Adrenal gland (tissue), 19 donors: ENCODE measurements at places on chromosomes 4 and X. TPM values are rescaled to one million over a fixed set of nuclear protein-coding genes. Genes with fewer than 3 reads are reported as not detected.

The PTCHD1 gene
- total RNA-seq: 1.7 TPM

The ZNF630 gene
- total RNA-seq: 2.9 TPM

The PRPS1 gene
- 30.2 TPM for total RNA-seq

The ERAS gene
- total RNA-seq: not detected

The JCHAIN gene
- 3.8 TPM for total RNA-seq

The PALLD gene
- 91.3 TPM for total RNA-seq

DNA sequence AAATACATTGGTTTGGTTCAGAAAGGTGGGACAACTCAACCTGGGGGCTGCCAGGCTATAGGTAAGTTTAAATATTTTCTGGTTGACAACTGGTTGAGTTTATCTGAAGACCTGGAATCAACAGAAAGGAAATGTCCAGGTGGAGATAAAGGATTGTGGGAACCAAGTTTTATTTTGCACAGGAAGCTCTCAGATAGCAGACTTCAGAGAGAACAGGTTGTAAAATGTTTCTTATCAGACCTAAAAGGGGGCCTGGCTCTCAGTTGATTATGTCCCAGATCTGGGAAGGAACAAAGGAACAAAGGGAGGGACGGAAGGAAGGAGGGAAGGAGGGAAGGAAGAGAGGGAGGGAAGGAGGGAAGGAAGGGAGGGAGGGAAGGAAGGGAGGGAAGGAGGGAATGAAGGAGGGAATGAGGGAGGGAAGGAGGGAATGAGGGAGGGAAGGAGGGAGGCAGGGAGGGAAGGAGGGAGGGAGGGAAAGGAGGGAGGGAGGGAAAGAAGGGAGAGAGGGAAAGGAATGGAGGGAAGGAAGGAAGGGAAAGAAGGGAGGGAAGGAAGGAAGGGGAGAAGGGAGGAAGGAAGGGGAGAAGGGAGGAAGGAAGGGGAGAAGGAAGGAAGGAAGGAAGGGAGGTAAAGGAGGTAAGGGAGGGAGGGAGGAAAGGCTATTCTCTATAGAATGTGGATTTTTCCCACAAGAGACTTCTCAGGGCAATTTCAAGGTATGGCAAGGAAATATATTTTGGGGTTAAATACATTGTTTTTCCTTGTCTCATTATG lies 186.7 kb downstream of the DHRSX start:
- H3K4me3 ChIP-seq: no peak overlapping the region
- no peaks in the 10 kb centered on the region for H3K4me1 ChIP-seq
- no peaks in the 10 kb centered on the region for H3K36me3 ChIP-seq
- no peak overlapping the region for H3K27ac ChIP-seq

- no peak for DNase-seq
- no peaks in the 10 kb centered on the region for H3K27me3 ChIP-seq
- H3K36me3 ChIP-seq: no peaks in the 10 kb centered on the region
- H3K4me1 ChIP-seq: no peaks in the 10 kb centered on the region
- H3K27ac ChIP-seq: no peak overlapping the region
Observed at GRCh38 chr4:137676357-137676998, 144.2 kb upstream of the PCDH18 start.

DNA sequence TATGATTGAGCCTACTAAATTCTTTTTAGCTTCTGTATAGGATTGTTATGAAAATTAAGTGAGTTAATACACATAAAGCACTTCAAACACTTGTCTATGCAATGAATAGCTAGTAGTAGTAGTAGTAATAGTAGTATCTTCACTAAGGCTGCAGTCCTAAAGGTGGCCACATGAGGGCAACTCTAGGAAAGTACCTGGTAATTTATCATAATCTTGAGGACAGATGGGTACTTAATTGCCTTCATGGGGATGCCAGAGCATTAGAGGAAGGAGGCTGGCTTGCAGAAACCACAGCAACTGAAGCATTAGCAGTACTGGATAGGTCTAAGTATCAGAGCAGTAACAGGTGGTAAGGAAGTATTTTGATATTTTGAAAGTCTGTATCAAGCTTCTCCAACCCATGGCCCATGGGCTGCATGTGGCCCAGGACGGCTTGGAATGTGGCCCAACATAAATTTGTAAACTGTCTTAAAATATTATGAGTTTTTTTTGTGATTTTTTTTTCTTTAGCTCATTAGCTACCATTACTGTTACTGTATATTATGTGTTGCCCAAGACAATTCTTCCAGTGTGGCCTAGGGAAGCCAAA lies 17.3 kb downstream of the NIPAL1 start:
- no peaks in the 10 kb centered on the region for H3K36me3 ChIP-seq
- no peaks in the 10 kb centered on the region for H3K27me3 ChIP-seq
- H3K4me3 ChIP-seq: no peak overlapping the region
- DNase-seq: no peak
- peaks cover 8% of the 10 kb centered on the region for H3K4me1 ChIP-seq
- H3K27ac ChIP-seq: no peak overlapping the region

GRCh38 chr4:146379744-146380143 lies 142.0 kb downstream of the SLC10A7 start:
- H3K27me3 ChIP-seq: no peaks in the 10 kb centered on the region
- H3K36me3 ChIP-seq: no peaks in the 10 kb centered on the region
- H3K4me3 ChIP-seq: no peak overlapping the region
- H3K27ac ChIP-seq: no peak overlapping the region
- no peak for DNase-seq

DNA sequence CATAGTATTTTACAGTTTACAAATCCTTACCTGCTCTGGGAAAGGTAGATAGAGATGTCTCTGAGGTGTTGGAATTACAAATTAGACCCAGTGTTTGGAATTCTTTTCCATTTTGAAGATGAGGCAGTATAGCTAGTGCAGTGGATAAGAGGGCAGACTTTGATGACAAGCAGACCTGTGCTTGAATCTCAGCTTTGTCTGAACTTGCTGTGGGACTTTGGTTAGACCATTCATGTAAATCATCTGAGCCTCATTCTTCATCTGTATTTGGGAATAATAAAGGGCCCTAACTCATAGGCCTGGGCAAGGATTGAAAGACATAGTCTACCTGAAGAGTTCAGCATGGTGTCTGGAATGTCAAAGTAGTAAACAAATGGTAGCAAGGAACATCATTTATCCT lies 77.2 kb upstream of the BOD1L1 start:
- H3K27me3 ChIP-seq: no peaks in the 10 kb centered on the region
- no peaks in the 10 kb centered on the region for H3K4me1 ChIP-seq
- H3K27ac ChIP-seq: no peak overlapping the region
- no peak for DNase-seq

- H3K27me3 ChIP-seq: no peaks in the 10 kb centered on the region
- no peak overlapping the region for H3K4me3 ChIP-seq
- no peak for DNase-seq
- H3K36me3 ChIP-seq: no peaks in the 10 kb centered on the region
- H3K4me1 ChIP-seq: no peaks in the 10 kb centered on the region
- no peak overlapping the region for H3K27ac ChIP-seq
Observed at GRCh38 chr4:75685546-75686189, 12.5 kb upstream of the G3BP2 start.

GRCh38 chrX:17375637-17376430 lies 834 bp downstream of the NHS start:
- H3K27me3 ChIP-seq: peaks cover 3% of the 10 kb centered on the region
- no peaks in the 10 kb centered on the region for H3K4me1 ChIP-seq
- peak overlapping the region; percentile 18 for H3K4me3 ChIP-seq
- peak; percentile 36 for DNase-seq
- H3K27ac ChIP-seq: peak overlapping the region; percentile 64
- H3K36me3 ChIP-seq: no peaks in the 10 kb centered on the region

DNA sequence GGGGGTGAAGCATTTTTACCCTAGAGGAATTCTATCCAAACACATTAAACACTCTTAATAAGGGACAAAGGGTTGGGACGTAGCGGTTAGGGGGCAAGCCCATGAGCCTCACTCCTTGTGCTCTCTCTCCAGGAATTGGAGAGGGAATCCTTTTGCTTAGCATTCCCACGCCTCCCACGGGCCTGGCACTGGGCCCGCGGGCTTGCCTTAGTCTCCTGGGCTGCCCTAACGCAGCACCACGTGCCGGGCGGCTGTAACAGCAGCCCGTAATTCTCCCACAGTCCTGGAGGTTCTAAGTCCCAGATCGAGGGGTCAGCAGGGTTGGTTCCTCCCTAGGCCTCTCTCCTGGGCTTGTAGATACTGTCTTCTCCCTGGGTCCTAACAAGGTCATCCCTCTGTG lies 67.5 kb downstream of the TBL1X start:
- H3K27me3 ChIP-seq: no peaks in the 10 kb centered on the region
- no peak for DNase-seq
- no peaks in the 10 kb centered on the region for H3K36me3 ChIP-seq
- no peak overlapping the region for H3K4me3 ChIP-seq

DNA sequence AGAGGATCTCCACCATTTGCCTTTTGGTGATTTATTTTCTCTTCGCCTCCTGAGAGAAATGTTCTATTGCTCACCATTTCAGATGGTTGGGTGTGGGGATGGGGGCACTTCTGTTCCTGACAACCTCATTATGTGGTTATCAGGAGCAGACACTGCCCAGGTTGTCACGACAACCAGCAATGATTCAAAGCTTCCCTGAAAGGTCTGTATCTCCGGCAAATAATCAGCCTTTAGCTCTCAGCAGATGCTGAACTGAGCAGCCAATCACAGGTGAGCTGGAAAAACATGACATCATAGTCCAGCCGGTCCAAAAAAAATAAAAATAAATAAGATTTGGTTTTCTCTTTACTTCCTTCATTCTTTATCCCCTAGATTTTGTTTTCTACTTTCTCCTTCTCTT lies 5.5 kb upstream of the PAK3 start:
- no peak for DNase-seq
- no peaks in the 10 kb centered on the region for H3K4me1 ChIP-seq
- H3K4me3 ChIP-seq: no peak overlapping the region
- H3K36me3 ChIP-seq: no peaks in the 10 kb centered on the region

GRCh38 chr4:153728660-153729059 lies 31.2 kb downstream of the RNF175 start:
- H3K4me3 ChIP-seq: no peak overlapping the region

DNA sequence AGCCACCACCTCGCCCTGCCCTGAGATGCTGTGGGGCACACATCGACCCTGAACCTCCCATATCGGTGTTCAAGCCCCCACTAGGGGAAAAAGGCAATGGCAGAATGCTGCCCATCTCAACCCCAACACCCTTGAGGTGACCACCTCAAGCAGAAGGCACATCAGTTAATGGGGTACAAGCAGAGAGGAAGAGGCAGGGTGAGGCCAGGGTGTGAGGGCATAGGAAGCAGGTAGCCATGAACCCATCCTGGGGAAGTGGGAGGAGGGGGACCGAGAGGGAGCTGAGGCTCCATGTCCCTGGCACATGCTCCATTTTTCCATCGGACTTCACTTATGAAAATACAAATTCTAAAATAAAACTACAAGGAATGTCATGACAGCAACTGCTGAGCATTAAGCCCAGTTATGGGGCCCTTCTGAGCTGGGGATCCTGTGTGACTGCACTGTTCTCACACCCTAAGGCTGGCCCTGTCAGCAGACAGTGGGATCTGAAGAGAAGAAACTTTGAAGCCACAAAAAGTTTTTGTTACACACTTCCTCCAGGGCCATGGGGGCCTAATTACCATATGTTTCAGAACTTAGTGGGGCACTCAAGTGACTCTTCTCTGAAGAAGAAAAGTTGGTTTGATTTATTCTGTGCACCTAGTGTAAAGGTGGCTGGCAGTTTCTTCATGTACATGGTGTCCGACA lies 68.2 kb upstream of the FAM241A start:
- no peak overlapping the region for H3K4me3 ChIP-seq
- no peaks in the 10 kb centered on the region for H3K36me3 ChIP-seq
- no peaks in the 10 kb centered on the region for H3K4me1 ChIP-seq
- no peaks in the 10 kb centered on the region for H3K27me3 ChIP-seq
- H3K27ac ChIP-seq: no peak overlapping the region
- DNase-seq: no peak

- no peaks in the 10 kb centered on the region for H3K36me3 ChIP-seq
- no peak overlapping the region for H3K27ac ChIP-seq
- H3K27me3 ChIP-seq: no peaks in the 10 kb centered on the region
- no peak for DNase-seq
Observed at GRCh38 chr4:13860126-13860525, 232.6 kb upstream of the BOD1L1 start.

DNA sequence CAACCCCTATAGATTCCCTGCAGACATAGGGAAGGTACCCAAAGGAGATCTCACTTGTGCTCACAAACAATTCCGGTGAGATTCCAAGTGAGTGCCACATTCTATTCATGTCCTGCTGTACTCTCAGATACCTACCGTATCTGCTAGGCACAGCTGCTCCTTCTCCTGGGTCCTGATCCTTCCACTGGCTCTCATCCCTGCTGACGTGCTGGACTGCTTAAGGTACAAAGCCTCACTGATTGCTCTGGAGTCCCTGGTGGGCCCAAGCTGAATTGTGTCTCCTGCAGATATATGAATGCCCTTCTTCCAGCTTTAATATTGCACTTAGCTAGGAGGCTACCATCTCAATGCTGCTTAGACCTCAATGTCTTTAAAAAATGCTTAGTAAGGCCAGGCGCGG lies 2.4 kb downstream of the TCEAL1 start:
- H3K4me3 ChIP-seq: no peak overlapping the region
- H3K36me3 ChIP-seq: no peaks in the 10 kb centered on the region
- no peak for DNase-seq
- peaks cover 8% of the 10 kb centered on the region for H3K4me1 ChIP-seq

- H3K27me3 ChIP-seq: peaks cover 7% of the 10 kb centered on the region
- no peak overlapping the region for H3K4me3 ChIP-seq
- peak overlapping the region; percentile 25 for H3K27ac ChIP-seq
Observed at GRCh38 chrX:107831071-107831730, 5.5 kb downstream of the MID2 start.

DNA sequence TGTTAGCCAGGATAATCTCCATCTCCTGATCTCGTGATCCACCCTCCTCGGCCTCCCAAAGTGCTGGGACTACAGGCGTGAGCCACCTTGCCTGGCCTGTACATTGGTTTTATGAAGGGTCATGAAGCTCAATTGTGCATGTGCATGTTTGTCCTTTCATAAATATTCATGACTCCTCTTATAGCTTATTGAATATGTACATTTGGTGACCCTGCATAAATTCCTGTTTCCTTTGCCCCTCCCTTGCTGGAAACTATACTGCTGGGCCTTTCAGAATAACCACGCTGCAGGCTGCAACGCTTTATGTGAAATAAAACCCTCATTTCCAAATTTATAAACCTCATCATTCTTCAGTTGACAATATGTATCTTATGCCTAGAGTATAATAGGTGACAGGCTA lies 978.0 kb upstream of the LCORL start:
- H3K27ac ChIP-seq: no peak overlapping the region
- no peaks in the 10 kb centered on the region for H3K36me3 ChIP-seq
- no peaks in the 10 kb centered on the region for H3K4me1 ChIP-seq
- H3K27me3 ChIP-seq: no peaks in the 10 kb centered on the region
- no peak for DNase-seq
- no peak overlapping the region for H3K4me3 ChIP-seq

GRCh38 chr4:102736636-102737549 lies 23.9 kb downstream of the MANBA start:
- no peaks in the 10 kb centered on the region for H3K36me3 ChIP-seq
- H3K4me1 ChIP-seq: no peaks in the 10 kb centered on the region
- no peak overlapping the region for H3K4me3 ChIP-seq
- H3K27ac ChIP-seq: no peak overlapping the region
- DNase-seq: no peak
- no peaks in the 10 kb centered on the region for H3K27me3 ChIP-seq
